Breast epithelium (tissue), 4 donors: ENCODE measurements at places on chromosomes 12 and 14.
A peak's percentile ranks its signal among the peaks of the same experiment; 100 is the strongest.

DNA sequence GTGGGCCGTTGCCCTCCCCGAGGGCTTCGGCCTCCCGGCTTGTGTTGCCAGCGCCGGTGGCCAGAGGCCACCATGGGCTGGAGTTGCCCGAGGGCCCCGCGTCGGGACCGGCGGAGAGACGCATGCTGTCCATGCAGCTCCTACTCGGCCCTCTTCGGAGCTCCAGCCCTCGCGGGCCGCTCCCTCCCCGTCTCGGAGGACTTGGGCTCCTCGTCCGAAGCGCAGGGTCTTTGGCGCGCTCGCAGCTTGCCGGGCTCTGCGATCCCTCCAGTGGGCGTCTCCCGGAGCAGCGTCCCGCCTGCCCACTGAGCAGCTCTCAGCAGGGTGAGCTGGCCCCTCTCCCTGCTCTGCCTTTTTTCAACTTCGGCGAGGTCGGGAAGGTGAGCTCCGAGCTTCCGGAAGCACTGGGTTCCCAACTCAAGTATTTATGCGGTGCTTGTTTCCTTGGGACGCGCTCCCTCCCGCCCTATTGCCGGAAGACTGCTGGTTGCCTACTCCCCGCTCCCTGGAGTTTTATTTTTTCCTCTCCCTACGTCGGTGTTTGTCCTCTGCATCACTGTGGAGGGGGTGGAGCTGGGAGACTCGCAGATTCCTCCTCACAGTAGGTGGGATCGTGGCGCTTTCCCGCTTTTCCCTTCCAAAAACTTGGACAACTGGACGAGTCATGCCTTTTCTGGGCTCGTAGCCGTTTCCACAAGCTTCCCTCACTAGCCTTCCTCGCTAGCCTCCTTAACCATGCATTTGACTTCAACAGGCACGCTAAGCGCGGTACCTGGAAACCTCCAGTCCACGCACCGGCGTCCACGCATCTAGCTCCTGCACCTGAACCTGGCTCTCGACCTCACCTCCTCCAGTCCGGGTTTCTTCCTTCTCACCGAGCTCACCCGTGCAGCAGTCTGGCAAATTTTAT is at the start of gene AVPR1A:
Gene AVPR1A, minus strand, starts transcription at position 489 of the 910 bp plus-strand sequence. Its CDS starts 365 bp downstream, at position 124.
- DNase-seq, result no peak

DNA sequence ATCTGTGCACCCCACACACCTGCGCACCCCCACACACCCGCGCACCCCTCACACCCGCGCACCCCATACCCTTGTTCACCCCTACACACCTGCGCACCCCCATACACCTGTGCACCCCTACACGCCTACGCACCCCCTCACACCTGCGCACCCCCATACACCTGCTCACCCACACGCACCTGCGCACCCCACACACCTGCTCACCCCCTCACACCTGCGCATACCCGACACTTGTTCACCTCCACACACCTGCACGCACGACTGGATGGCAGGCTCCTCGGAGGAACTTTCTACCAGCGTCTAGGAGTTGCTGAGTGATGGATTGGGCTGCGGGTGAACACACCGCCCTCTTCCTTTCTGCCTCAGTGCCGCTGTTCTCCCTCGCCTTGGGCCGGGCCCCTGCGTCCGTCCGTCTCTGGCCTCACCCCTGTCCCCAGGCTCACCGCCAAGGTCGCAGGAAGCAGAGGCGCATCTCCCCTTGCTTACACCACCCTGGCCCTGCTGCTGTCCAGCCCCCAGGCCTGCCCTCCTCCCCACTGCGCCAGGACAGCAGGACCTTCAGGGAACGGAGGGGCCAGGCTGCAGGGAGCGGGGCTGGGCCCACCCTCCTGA is 20.7 kb upstream of the TMEM106C start:
- DNase-seq, result no peak

DNA sequence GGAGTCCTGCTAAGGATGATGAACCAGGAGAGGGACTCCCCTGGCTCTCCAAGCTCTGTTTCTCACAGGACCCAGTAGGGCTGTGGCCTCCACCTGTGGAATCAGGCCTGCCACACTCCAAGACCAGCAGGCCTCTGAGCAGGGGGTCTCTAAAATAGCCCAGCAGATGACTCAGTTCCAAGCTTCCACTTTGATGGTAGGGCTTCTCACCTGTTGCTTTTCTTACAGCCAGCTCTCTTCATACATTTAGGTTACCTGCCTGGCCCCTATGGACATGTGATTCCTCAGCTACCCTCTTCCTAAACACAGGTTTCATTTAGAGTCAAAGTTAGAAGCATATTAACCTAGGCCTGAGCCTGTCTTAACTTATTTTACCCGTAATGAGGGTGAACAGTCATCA is 26.7 kb upstream of the ELK3 start:
- DNase-seq, result no peak

GRCh38 chr14:90676912-90677311 is 139.3 kb downstream of the TTC7B start:
- no peak for DNase-seq

- DNase-seq, result peak; percentile 35
Observed at GRCh38 chr14:62179367-62180018, 417.3 kb downstream of the SNAPC1 start.

- DNase-seq, result no peak
Observed at GRCh38 chr12:43238281-43238680, 313.7 kb downstream of the ADAMTS20 start.

DNA sequence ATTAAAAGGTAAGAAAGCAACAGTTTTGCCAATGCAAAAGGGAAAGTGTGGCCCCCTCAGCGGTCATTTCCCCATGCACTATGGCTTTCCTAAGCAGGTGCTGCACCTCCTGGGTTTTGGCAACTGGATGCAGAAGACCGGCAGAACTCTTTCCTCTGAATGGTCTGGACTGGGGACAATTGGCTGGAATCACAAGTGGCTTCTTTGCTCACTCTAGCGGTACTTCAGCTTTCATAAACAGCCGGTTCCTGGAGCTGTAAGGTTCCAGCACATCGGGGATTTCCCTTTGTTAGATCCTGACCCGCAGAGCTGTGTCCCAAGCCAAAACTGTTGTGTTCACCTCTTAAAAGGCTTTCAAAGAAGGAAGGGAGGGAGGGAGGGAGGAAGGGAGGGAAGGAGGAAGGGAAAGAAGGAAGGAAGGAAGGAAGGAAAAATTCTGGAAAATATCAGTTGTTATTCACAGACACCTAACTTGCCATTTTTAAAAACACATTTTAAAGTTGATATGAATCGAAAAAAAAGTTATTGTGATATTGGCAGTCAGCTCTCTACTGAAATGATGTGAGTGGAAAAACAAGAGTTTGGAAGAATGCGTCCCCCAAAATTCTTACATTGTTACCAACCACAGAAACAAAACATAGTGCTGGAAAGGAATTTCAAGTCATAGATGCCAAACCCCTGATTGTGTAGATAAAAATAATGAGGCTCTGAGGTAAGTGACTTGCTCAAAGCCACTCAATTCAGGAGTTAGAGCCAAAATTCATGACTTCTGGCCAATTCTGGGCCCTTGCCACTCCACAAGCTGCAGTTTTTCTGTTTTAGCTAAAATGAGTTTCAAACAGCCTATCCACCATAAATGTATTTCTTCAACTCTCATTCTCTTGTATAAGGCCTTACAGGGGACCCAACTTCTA is 220.6 kb upstream of the HMGA2 start:
- peak; percentile 55 for DNase-seq

- DNase-seq, result no peak
Observed at GRCh38 chr12:69901221-69901905, 76.3 kb downstream of the MYRFL start.

- DNase-seq, result no peak
Observed at GRCh38 chr12:131066886-131067490, 113.3 kb downstream of the ADGRD1 start.

- no peak for DNase-seq
Observed at GRCh38 chr12:32302218-32303173, 96.9 kb upstream of the FGD4 start.

- no peak for DNase-seq
Observed at GRCh38 chr12:89064151-89064550, 288.1 kb downstream of the DUSP6 start.

DNA sequence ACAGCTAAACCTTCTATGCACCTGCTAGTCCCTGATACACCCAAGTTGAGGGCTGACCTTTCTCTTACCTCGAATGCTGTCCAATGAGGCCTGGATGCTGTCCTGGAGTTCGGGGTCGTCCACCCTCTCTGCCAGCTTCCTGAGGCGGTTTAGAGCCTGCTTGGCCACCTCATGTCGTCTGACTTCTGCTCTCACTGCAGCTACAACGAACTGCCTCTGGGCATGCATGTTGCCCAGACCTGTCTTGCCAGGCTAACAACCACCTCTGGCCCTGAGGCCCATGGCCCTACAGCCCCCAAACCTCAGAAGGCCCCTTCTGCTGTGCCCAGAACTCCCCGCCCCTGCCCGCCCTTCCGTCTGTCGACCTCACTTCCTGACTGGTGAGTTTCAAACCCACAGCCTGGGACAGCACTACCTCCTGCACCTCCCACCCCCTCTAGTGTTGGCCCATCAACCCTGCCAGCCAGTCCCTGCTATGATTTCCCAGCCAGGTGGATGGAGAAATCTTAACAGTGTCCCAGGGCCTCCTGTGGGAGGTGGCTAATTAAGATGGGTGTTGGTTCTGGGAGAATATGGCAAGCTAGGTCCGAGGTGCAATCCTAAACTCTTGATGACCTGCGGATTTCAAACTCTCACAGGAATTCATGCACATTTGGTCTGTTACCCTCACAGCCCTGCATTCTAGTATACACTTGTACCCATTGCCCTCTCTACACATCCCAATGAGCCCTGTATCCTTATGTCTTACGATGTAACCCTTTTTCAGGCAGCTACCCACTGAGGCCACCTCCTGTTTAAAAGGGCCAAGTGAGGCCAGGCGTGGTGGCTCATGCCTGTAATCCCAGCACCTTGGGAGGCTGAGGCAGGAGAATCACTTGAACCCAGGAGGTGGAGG is 2.7 kb upstream of the TSPAN31 start:
- no peak for DNase-seq

DNA sequence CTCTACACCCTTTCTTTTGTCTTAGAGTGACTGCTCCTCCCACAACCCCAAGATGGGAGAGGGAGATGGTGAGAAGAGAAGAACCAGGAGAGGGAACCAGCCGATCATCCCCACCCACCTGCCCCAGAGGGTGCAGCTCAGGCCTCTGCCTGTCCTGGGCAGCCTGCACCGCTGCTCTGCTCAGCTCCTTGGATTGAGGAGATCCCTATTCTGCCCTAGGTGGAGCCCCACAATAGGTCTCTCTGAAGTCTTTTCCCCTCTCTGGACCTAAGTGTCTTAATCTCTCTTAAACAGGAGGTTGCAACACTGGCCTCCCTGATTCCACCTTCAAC is 2.2 kb downstream of the ANKRD33 start:
- no peak for DNase-seq

- DNase-seq, result no peak
Observed at GRCh38 chr14:72563676-72564075, 330.2 kb downstream of the DPF3 start.

GRCh38 chr14:55965851-55966250 is 152.4 kb upstream of the PELI2 start:
- DNase-seq, result no peak

DNA sequence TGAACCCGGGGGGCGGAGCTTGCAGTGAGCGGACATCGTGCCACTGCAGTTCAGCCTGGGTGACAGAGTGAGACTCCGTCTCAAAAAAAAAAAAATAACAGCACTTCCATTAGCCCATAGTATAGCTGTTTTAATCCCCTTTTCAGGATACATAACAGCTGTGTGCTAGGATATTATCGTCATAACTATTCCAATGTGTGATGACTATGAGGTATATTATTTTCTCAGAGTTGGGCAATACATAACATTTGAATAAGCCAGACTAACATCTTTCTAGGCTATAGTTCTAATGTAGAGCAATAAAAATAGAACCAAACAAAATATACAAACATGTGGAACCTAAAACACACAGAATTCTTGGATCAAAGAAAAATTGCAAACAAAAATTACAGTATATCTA is 57.1 kb downstream of the MARK3 start:
- no peak for DNase-seq

DNA sequence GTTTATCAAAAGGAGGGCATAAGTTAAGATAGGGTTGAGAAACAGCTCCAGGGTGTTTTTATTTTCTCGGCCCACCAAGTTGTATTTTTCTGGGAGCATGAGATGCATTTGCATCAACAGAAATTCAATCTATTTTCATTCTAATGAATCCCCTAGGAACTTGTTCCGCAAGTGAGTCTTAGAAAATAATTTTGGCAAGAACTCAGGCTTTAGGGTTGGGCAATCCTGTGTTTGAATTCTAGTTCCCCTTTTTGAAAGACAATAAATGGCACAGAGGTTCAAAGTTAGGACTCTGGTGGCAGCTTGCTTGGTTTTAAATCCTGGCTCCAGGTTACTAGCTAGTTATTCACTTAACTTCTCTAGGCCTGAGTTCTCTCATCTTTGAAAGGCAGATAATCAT is 23.7 kb downstream of the SLC5A8 start:
- DNase-seq, result no peak

DNA sequence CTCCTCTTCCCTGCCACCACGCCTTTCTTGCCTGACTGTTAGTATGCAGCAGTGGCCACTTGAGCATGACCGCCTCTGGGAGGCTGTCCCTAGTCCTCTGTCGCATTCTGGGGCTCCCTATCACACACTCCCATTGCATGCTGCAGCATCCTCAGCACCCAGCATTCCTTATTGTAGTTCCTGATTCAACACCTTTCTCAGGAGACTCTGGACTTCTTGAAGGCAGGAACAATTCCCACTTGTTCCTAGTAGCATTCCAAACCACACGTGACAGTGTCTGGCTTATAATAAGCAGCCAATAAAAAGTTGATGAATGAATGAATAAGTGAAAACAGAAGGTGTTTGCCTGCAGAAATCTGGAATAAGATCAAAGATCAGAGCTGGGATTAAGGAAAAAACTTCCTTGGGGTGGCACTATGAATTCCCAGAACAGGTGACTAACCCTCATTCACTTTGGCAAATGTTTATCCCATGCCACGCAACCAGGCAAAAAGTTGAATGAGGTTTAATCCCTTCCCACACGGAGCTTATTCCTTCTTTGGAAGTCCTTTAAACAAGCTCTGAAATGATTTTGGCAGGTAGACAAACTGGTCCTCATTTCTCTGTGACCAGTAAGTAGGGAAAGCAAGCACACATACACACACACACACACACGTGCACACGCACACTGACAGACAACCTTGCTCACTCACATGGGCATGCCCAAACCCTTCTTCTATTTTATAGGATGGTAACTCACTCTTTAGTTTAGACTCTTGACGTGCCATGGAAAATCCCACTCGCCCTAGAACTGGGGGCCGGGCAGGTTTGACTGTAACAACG is 26.5 kb downstream of the NTF3 start:
- no peak for DNase-seq

DNA sequence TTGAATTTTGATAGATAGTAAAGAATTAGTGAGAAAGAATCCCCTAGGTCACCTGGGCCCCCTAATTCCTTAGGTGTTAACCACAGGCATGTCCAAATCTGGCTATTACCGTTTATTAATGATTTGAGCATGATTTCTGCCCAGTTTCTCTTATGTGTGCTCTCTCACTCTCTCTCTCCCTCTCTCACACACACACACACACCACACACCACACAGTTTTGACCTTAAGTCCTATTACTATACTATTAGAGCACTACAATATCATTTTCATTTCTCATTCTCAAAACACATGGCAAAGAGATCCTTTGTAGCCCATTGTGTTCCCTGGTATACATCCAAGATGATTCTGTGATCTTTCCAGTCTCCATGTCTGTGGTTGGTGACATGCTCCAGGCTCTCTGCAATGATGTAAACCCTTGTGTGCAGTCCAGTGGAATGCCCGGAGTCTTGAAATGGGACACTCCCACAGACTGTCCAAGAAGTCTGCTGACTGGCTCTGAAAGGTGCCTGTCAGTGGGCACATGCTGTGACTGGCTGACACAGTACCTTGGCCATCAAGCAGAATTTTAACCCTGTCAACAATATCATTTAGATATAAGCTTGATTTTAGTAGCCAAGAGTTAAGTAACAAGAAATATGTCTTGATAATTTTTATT is 96.2 kb downstream of the FIGNL2 start:
- peak; percentile 85 for DNase-seq

GRCh38 chr12:71476513-71476912 is 36.9 kb downstream of the LGR5 start:
- no peak for DNase-seq
